Right renal cortex interstitium (tissue), 3 donors: ENCODE measurements at places on chromosomes 1 and 21. TPM values are rescaled to one million over a fixed set of nuclear protein-coding genes. Genes with fewer than 3 reads are reported as not detected.

DNA sequence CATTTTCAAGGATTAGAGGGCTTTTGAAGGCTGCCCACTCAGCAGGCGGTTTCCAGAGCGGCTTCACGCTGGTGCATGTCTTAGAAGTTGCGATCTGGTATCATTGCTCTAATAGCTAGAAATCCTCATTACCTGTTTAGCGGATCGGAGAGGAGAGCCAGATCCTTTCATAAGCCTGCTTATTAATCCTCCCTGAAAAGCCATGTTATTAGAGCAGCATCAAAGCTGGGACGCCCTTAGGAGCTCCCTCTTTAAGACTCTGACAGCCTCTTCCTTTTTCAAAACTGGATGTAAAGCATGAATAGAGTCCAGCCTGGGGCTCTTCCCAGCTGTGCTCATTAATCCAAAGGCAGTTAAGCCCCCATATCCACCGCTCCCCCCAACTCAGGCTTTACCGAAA, 13.9 kb upstream of the CTSE start:
- no peak for DNase-seq

GRCh38 chr1:20325407-20325843, 34.8 kb downstream of the VWA5B1 start:
- no peak for DNase-seq

GRCh38 chr1:150243003-150243402, 7.1 kb upstream of the ANP32E start:
- no peak for DNase-seq

DNA sequence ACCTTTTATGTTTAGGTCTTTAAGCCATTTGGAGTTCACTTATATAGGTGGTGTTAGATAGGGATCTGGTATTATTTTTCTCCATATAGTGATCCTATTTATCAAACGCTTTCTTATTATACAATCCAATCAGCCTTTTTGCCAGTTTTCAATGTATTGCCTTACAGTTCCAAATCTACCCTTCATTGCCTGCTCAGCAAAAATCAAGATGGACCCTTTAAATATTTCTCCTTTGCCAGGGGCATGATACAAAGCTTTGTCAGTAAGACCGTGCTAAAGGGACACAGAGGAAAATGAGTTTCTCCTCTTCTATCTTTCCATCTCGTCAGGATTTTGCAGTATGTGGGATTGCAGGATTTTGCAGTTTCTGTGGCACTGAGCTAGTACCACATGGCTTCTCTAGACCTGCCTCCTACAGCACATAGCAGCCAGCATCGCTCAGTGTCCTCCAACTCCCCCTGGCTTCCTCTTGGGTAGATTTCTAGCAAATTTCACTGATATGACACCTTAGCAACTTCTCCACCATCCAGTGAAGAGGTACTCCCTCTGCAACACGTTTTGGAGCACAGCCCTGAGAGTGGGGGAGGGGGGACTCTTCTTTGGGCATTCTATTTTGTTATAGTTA, 22.5 kb upstream of the CAP1 start:
- no peak for DNase-seq

DNA sequence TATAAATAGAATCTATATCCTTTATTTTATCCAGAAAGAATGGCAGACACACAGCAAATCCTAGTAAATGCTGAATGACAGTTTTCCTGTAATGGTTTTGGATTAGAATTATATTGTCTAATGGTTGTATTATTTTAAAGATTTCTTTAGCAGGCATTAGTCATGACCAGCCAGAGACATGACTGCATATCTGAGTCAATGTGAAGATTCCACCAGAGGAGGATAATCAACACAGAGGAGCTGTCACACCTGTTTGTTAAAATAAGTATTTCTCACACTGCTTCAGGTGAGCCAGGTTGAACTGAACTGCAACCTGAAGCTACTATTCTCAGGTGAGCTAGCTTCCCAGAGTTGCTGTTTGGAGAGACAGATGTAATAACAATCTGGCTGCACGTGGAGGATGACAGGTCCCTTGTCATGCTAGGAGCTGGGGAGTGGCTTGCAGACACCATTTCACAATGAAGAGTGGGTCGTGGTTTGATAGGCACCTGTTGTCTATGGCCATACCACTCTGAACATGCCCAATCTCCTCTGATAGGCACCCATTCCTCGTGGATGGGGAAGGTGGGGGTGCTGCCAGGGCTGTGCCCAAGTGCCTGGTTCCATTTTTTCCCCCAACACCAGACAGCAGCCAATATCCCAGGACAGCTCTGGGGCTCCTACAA, 94.3 kb downstream of the KCNJ6 start:
- no peak for DNase-seq

DNA sequence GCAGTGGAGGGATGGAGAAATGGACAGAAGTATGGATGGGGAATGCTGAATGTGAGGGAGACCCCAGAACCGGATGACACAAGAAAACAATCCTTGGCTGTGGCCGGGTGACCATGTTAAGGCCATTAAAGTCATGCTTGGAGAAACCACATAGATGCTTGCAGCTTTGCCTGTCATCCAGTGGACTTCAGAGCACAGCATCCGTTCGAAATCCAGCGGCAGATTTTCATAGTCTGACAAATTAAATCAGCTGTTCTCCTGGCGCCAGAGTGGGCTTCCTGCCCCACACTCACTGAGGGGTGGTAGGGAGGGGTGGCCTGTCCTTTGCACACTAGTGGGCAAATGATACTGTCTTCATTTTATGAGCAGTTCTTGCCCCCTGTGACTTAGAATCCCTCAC, 35.1 kb downstream of the ABCG1 start:
- no peak for DNase-seq

GRCh38 chr1:210855440-210855839, 278.5 kb downstream of the KCNH1 start:
- no peak for DNase-seq

- DNase-seq = no peak
Measured at GRCh38 chr21:41213021-41213420, 45.1 kb downstream of the BACE2 start.

DNA sequence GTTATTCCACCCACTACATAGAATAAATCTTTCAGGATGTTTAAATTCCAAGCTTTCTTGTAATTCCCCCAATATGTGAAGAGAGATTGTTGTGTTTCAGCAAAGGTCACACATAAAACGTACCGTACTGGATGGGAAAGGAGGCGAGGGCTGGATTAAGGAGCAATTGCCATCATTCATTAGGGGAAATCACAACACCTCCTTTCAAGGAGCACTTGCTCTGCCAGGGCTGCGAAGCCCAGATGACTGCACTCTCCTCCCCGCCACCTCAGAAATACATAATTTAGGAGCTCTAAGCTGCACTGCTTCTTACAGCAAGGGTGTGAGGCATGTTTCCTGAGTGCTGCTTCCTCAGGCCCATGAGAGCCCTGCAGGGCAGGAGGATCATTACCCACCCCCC, 29.6 kb downstream of the MATN1 start:
- no peak for DNase-seq

DNA sequence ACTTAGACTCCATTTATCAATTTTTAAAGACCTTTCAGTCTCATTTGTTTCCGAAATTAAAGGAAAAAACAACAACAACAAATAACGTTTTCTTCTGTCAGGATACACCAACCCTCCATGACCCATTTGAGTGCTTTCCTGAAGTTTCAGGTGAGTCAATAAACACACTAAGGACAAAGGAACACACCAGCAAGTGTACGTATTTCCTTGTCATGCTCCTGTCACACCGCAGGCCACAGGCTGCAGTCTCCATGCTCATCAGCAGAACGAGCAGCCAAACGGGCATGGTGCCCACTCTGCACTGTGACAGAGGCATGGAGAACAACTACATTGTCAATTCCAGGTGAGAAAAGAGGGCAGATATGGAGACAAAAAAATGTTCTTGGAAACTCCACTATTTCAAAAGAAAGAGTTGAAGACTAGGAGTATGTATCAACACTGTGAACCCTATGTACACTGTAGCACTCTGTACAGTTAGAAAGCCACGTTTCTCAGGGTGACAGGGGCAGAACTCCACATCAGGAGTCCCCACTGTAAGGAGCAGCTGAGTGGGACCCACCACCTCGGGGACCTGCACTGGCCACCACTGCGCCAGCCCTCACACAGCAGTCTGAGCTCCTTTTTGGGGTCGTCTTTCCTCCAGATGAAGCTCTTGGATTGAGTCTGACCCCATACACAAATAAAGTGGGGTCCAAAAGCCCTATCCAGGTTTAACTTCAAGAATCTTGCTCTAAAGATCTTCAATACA, 2.6 kb downstream of the PTTG1IP start:
- DNase-seq = no peak

DNA sequence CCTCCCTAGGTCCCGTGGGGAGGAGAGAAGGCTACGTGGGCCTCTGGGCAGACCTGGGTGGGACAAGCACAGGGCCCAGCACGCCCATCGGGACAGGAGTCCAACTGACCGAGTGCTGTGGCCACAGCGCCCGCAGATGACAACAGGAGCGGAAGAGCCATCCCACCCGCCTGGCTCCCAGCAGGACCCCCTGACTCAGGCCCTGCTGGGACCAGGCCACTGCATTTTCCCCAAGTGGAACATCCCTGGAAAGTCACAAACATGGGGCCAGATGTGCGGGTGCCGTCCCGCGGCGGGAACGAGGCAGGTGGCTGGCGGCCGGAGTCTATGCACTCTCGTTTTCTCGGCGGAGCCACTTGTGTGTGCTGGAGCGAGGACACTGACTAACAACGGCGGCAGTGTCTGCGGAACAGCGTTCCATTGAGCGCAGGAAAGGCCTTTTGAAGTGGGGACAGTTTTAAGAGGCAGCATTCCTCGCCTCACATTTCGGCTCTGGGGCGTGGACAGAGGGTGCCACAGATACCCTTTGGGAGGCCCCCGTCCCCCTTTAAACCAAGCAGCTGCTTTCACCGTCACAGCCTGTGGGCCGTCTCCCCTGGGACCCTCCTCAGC, 93.7 kb upstream of the ARHGEF16 start:
- DNase-seq = no peak

DNA sequence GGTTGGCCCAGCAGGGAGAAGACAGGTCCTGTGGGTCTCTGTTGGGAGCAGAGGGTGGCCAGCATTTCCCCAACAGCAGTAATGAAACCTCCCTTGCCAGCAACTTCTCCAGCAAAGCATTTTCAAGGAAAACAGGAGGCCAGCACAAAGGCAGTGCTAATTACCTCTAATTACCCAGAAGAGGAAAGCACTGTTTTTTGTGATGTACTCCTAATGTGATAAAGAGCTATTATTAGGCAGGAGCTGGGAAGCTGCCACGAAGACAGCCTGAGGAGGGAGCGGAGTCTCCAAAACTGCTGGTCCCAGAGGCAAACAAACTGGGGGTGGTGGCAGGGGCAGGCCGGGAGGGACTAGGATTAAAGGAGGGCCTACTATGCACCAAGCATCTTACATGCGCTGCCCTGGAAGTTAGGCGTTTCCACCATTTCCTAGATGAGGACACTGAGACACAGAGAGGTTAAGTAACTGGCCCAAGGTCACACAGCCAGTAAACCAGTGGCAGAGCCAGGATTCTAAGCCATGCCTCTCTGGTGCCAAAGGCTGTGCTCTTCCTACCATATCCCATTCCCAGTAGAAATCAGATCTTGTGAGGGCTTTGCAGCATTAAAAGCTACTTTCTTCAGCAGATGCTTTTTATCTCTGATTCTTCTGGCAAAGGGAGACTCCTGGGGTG, 24.5 kb downstream of the HTR6 start:
- no peak for DNase-seq

DNA sequence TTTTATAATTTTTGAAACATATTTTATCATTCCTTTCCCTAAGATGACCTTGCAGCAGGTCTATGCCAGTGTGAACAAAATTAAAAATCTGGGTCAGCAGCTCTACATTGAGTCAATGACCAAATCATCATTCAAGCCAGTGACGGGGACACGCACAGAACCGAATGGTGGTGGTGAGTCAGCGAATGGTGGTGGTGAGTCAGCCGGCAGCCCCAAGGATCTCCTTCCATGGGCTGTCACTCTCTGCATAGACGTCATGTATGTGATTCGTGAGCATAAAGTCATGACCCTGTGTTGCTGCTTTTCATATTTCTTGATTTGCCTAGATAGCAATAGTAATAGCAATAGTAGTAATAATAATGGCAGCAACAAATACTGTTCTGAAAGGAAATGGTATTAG, 26.3 kb downstream of the PER3 start:
- DNase-seq = no peak

PTAFR gene
- polyA plus RNA-seq = 2.9 TPM

C8A gene
- polyA plus RNA-seq = not detected

COL9A2 gene
- polyA plus RNA-seq = 20.0 TPM

PIK3R3 gene
- polyA plus RNA-seq = 29.9 TPM

PPFIA4 gene
- polyA plus RNA-seq = 6.6 TPM

HSD3B2 gene
- polyA plus RNA-seq = 1.2 TPM

AMY1C gene
- polyA plus RNA-seq = not detected
